Stimulated activated CD8-positive, alpha-beta memory T cell treated with anti-CD3 and anti-CD28 coated beads, Interleukin-7, amount 100 ng/mL, for 24 hours (primary cell): ENCODE measurements at places on chromosomes 5 and 9.

DNA sequence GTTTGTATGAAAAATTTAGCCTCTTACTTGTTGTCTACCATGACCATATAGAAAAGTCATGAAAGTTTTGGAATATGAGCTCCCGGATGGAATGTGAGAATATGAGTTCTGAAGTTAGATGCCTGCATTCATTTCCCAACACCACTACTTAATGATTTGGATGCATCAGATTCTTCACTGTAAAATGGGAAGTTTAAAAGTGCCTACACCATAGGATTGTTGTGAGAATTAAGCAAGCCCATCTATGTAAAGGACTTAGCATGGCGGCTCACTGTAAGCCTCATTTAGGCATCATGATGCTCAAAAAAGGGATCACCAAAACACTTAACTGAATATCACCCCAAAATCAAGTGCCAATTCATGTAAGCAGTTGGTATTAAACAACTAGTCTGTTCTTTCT, 177.3 kb downstream of the RAB3C start:
- no peak for DNase-seq

DNA sequence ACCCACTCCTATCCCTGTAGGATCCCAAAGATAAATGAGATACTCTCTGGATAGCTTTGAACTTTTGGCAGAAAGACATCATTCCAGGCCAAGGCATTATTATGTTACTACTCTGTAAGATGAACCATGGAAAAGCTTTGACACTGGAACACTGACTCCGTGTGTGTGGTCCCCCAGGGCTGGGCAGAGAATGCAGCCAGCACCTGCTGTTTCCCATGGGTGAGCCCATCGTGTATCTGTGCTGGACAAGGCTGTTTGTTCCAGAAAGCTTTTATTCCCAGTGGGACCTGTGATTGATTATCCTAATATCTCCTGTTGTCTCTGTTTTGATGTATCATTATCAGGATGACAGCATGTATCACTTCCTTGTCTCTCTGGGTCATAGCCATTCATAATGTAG, 254.9 kb downstream of the SAXO1 start:
- DNase-seq, result no peak

GRCh38 chr5:128197896-128198522, 114.4 kb downstream of the SLC12A2 start:
- DNase-seq, result no peak

GRCh38 chr5:14143546-14143840, 351 bp downstream of the TRIO start:
- DNase-seq, result no peak

DNA sequence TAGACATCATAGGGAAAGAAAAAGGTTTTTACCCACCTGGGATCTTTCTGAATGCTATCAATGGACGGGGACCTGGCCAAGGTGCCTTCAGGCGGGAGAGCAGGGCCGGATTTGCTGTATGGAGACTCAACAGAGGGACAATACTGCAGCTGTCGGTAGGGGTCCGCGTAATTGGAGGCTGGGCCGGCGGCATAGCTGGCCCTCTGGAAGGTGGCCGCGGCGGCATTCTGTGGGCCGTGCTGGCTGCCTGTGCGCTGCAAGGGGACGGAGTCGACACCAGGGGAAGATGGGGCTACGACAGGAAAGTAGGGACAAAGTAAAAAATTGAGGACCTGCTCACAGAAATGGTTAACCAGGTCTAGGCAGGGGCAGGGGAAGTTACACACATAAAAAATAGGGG, 557.9 kb downstream of the CTNND2 start:
- no peak for DNase-seq

DNA sequence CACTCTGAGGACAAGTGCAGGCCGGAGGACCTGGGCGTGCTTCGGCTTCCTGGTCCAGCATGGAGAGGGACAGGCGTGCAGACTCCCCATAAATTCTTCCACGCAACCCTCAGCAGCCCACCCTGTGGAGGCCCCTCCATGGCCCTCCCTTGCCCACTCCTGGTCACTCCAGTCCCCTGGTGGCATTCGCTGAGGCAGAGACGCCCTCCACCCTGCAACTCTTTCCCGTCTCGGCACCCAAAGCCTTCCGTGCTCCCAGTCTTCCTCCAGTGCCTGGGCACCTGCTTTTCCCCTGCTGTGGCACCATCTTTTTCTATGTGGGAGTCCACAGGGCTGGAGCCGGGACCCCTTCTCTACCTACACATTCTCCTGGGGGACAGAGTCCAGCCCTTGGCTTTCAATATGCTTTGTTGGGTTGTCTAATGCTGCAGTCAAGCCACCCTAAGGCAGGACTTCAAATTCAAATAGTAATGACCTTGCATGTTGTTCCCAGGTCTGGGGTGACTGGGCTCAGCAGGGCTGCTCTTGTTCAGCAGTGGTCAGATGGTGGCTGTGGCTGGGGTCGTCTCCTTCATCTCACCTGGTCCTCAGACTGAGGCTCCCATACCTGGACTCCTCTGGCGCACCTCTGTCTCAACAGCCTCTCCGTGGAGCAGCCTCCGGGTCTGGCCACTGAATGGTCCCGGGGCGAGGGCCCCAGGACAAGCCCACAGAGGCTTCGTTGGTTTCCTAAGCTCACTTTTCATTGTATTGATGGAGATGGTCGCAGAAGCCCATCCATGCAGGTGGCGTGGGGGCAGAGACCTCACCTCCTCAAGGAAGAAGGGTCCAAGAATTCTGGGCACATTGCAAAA, 15.2 kb downstream of the MRPL36 start:
- no peak for DNase-seq

GRCh38 chr5:168481330-168481788, 4.9 kb upstream of the RARS1 start:
- no peak for DNase-seq

DNA sequence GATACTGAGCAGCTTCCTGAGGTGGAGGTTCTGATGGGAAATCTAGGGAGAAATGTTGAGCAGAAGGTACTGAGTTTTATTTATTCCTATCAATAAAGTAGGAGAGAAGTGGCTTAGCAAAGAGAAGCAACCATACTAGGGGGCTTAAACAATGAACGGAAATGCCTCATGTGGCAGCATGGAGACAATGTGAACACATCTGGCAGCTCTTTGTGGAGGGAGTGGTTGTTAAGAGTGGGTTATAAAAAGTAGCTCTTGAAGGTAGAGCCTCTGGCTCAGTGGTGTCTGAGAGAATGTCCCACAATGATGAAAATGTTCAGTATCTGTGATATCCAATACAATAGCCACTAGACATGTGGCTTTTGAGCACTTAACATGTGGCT, 52.7 kb upstream of the EQTN start:
- no peak for DNase-seq

- no peak for DNase-seq
Observed at GRCh38 chr5:37355161-37355560, 15.7 kb downstream of the NUP155 start.

GRCh38 chr9:110954822-110955291, 83.4 kb downstream of the LPAR1 start:
- no peak for DNase-seq

DNA sequence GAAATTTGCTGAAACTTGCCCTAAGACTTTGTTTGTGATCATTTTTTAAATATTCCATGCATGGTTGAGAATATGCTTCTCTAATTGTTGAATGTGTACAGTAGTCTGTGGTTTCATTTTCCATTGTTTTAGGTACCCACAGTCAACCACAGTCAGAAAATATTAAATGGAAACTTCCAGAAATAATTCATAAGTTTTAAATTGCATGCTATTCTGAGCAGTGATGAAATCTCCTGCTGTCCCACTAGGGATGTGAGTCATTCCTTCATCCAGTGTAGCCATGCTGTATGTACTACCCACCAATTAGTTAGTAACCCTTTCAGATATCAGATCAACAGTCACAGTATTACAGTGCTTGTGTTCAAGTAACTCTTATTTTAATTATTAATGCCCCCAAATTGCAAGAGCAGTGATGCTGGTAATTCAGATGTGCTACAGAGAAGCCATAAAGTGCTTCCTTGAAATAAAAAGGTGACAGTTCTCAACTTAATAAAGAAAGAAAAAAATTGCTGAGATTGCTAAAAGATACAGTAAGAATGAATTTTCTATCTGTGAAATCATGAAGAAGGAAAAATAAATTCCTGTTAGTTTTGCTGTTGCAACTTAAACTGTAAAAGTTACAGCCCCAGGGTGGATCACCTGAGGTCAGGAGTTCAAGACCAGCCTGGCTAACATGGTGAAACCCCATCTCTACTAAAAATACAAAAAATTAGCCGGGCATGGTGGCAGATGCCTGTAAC, 79.9 kb upstream of the FBXL17 start:
- no peak for DNase-seq

DNA sequence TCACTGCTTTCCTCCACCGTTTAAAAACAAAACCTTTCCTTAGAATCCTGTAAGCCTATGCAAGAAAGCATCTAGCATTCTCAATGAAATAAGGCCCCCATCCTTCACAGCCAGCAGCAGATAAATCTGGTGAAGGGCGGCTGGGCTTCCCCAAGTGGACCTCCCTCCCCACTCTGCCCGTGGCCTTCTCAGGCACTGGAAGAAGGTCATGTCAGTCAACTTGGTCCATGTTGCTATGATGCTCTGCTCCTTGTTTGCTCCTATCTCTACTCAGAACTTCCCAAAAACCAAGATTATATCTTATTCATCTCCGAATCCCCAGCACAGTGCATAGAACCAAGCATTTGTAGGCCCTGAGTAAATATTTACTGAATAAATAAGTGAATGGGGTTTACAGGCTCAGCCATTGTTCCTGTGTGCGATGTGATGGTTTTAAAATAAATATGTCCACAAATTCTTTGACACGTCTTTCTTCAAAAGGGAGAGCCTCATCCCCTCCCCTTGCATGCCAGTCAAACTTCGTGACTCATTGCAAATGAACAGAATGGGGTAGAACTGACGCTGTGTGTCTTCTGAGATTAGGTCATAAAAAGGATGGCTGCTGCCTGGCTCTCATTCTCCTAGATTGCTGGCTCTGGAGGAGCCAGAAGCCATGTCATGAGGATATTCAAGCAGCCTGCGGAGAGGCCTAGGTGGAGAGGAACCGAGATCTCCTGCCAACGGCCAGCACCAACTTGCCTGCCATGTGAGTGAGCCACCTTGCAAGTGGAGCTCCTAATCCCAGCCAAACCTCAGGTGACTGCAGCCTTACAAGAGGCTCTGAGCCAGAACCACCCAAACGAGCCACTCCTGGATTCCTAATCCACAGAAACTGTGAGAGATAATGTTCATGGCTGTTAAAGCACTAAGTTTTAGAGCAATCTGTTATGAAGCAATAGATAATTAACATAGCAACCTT, 70.5 kb downstream of the MED27 start:
- DNase-seq, result no peak

- no peak for DNase-seq
Observed at GRCh38 chr5:74020503-74020902, 394.5 kb downstream of the ARHGEF28 start.

DNA sequence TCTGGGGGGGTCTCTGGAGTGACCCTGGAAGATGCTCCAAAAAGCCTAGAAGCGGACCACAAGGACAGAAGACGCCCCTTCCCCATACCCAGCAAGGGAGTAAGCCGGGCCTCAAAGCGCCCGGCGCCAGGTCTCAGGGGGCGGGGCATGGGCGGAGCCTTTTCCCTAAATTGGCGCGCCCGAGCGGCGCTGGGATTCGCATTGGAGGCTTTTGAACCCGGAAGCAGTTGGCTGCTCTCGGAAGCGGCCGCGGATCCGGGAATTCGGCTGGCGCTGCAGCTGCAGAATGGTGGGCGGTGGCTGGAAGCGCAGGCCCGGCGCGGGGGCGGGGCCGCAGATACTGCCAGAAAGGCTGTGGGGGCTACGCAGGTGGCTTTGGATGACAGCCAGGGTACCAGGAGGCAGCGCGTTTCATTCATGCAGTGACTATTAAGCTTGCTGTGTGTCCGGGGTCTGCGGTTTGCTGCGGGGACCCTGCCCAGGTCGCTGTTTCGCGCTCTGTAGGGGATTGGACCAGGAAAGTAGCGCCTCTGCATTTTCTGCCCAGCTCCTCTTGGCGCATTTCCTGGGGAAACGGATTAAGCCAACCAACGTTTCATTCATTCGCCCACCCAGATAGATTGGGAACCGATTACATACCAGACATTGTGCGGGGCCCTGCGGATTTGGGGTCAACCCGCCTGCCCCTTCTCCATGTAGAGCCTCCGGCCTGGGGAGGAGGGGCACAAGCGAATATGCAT, 83.0 kb upstream of the FREM1 start:
- DNase-seq, result peak; percentile 3

DNA sequence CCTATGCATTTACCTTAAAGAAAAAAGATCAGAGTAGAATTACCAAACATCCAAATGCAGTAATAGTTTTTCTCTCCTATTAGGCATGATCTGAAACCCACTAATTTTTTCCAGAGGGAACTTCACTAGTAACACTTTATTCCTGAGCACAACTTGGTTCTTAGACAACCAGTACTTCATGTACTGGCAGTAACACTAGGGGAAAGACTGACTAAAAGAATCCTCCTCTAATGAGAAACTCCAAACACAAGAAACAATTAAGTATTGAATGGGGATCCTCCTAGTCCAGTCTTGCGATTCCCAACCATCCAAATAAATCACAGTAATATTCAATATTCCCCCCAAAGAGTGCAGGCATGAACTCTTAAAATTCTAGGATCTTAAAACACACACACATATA, 48.9 kb downstream of the ZNF608 start:
- DNase-seq, result no peak

DNA sequence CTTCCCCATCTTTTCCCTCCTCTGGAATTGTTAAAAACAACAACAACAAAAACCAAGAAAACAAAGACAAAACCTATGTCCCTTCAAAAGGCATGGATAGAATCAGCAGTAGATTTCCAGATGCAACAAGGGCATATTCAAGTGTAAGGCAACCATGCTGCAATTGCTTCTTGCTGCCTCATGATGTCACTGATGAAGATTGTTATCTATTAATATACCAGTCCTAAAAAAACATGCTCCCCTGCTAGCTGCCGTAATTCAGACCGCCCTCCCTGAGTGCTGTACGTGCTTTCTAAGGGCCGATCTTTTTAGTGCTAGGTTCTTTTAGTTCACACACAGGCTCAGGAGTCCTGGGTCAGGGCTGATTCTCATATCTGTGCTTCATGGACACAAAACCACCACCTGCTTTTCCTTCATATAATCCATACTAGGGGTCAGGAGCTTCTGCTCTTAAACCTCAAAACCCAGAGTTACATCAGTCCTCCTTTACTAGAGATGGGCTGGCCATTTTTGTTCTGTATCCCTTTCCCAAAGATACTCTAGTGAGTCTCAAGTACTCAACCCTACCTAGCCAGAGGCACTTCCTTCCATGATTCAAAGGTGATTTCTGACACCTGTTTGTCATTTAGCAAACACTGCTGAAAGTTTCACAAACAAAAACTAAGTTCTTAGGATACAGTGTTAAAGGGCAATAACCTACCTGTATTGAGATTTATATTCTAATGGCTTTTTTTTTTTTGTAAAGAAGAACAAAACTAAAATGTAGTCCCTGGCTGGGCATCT, 82.1 kb downstream of the GIN1 start:
- no peak for DNase-seq

- no peak for DNase-seq
Observed at GRCh38 chr9:88775037-88775471, 216.2 kb upstream of the S1PR3 start.

- no peak for DNase-seq
Observed at GRCh38 chr5:76855961-76856360, 6.1 kb downstream of the S100Z start.

- no peak for DNase-seq
Observed at GRCh38 chr5:90020575-90021538, 388.7 kb downstream of the CETN3 start.

- DNase-seq, result no peak
Observed at GRCh38 chr9:77521091-77521490, 127.0 kb downstream of the GNA14 start.

- no peak for DNase-seq
Observed at GRCh38 chr9:34256104-34256503, 73.0 kb downstream of the KIF24 start.
